ENCODE measurements at places on chromosomes 2 and 18.

- no peak for DNase-seq
Measured at GRCh38 chr2:145460112-145460511, 940.2 kb upstream of the ZEB2 start.

DNA sequence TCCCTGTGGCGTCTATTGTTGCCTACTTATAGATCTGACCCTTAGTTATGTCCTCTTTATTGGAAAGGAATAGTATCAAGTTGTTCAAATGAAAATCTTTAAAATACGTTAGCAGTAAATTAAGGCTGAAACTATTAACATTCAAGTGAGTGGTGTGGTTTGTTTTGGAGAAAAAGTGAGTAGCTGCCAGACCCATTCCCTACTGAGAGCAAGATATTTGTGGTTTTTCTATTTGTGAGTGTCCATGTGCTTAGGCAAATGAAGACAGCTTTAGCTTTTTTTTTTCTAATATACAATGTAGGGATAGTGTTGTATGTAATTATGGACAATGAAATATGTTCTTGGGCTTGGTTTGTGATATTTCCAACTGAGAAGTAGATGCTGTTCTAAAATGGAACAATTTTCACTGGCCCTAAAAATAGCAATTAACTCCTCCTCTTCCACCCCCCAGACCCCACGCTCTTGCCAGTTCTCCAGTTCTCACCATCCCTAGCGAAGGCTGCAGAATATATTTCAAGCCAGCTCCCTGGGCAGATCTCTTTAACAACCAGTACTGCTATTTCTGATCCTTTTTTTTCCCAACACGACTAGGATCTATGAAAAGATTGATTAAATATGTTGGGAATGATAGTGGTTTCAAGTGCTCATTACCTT is 83.1 kb downstream of the CCDC85A start:
- DNase-seq = no peak

DNA sequence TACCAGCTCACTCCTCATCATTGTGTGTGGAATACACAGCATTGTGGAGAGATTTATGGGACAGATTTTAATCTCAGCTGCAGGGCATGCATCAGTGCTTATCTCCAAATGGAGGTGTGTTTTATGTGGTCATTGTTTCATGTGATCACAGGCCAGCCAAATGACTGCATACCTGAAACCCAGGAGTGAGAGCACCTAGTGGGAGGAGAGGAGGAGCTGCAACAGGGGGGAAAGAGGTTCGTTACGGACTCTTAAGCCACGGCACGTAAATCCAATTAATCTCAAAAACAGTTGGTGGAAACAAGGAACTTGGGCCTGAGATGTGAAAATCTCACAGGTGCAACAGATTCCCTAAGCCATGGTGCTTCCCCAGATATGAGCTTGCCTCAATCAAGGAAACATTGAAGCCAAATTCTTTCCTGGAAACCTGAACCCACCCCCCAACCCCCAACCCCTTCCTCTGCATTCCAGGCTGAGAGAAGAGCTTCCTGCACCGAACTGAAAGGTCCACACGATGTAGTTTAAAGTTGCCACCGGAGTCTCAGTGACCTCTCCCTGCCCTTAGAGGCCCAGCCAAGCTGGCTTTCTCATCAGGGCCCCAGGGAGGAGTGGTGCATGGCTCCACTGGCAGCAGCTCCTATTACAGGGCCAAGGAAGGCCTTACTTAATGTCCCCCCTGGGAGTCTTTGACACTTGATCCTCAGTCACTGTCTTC is 167.4 kb downstream of the C1D start:
- no peak for DNase-seq

- DNase-seq = no peak
Measured at GRCh38 chr2:200026332-200027230, 71.2 kb downstream of the MAIP1 start.
